ENCODE measurements at places on chromosomes 6 and 20. TPM values are rescaled to one million over a fixed set of nuclear protein-coding genes. Genes with fewer than 3 reads are reported as not detected.
A peak's percentile ranks its signal among the peaks of the same experiment; 100 is the strongest.

DNA sequence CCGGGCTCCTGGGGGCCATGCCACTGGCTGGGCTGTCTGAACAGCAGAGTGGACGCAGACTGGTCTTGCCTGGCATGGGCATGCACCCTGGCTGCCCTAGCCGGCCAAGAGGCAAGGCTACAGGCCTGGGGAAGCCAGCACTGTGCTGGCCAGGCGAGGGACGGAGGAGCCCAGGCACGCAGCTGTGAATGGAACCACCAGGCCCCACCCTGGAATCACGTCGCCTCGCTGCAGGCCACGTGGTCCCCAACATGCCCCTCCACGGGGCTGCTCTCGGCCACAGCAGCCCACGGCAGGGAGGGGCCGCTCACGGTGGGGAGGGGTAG is 4.0 kb downstream of the UCKL1 start:
- DNase-seq: no peak
- peak overlapping the region; percentile 98 for H3K27ac ChIP-seq
- peaks cover 13% of the 10 kb centered on the region for H3K4me1 ChIP-seq
- H3K4me3 ChIP-seq: no peak overlapping the region

DNA sequence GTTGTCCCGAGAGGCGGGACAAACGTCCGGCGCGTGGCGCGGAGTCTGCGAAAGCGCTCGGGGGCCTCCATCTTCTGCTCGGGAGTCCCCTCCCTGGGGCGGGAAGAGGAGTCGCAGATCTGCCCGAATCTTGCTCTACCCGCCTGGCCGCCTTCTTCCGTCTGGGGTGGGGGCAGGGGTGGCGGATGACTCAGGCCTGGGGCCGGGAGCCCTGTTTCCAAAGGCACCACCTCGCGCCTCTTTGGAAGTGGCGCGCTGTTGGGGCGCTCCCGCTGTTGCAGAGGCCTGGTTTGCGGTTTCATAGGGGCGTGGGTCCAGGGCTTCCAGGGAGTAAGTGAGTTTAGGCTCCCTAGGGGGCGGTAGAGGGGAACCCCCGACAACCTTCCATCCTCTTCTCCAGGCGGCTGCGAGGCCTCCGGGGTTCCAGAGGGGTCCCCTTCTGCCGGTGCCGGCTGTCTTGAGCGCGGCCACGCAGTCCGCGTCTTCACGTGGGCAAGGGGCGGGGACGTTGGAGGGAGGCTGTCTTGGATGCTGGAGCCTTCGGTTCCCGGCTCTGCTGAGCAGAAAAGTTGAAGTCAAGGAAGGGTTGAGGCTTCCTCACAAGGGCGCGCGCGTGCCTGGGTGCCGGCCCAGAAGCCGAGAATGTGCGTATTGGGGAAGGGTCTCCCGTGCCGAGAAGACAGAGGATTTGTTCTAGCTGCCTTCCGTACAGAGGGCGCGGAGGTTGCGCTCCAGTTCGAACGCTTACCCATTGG is 2.6 kb upstream of the TFAP2C start:
- peaks cover 7% of the 10 kb centered on the region for H3K27me3 ChIP-seq
- DNase-seq: no peak
- H3K4me3 ChIP-seq: no peak overlapping the region
- H3K36me3 ChIP-seq: no peaks in the 10 kb centered on the region

- DNase-seq: peak; percentile 47
- H3K4me1 ChIP-seq: no peaks in the 10 kb centered on the region
- no peaks in the 10 kb centered on the region for H3K36me3 ChIP-seq
- H3K27ac ChIP-seq: peak overlapping the region; percentile 82
- H3K27me3 ChIP-seq: no peaks in the 10 kb centered on the region
- H3K4me3 ChIP-seq: no peak overlapping the region
Observed at GRCh38 chr20:57959018-57959417, 249.2 kb upstream of the PMEPA1 start.

DNA sequence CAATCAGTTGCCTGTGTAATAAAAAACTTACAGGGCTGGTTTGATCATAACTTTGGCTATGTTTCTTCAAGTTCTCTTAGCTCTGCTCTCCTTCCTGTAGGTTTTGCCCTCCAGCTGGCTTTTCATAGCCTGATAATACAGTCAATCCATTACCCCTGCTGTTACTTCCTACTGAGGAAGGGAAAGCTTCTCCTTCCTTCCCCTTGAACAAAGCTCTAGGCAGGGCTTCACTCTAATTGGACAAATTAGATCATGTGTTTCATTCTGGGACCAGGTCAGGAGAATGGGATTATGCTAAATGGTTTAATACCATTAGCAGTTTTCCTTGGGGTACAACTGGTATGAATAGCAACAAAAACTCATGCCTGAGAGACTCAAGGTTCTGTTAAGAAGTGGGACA is 106.8 kb upstream of the MCHR2 start:
- no peaks in the 10 kb centered on the region for H3K27me3 ChIP-seq
- no peak overlapping the region for H3K27ac ChIP-seq
- DNase-seq: no peak
- H3K4me1 ChIP-seq: no peaks in the 10 kb centered on the region
- H3K4me3 ChIP-seq: no peak overlapping the region

- no peak overlapping the region for H3K27ac ChIP-seq
- no peak for DNase-seq
- H3K4me3 ChIP-seq: no peak overlapping the region
- no peaks in the 10 kb centered on the region for H3K36me3 ChIP-seq
- H3K27me3 ChIP-seq: no peaks in the 10 kb centered on the region
Observed at GRCh38 chr6:152300517-152300916, 336.6 kb downstream of the SYNE1 start.

DNA sequence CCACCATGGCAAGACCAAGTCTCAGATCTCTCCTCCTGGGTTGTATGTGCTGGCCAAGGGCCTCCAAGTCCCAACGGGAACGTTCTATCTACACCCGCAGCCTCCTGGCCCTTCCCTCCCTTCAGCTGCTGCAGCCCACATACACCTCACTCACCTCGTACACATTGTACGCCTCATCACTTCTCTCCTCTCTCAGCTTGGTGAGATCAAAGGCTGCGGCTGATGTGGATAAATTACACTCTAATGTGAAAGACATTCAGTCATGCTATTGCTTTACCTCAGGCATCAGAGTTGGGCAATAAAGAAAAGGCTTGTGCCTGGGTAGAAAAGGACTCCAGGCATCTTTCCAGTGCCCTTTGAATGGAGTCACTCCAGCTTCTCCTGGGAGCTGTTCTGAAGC is 135.3 kb upstream of the FOXQ1 start:
- H3K4me1 ChIP-seq: no peaks in the 10 kb centered on the region
- DNase-seq: no peak
- no peak overlapping the region for H3K4me3 ChIP-seq
- no peaks in the 10 kb centered on the region for H3K36me3 ChIP-seq
- no peak overlapping the region for H3K27ac ChIP-seq
- H3K27me3 ChIP-seq: no peaks in the 10 kb centered on the region

GRCh38 chr6:31193206-31193605 is 22.7 kb upstream of the POU5F1 start:
- H3K4me3 ChIP-seq: no peak overlapping the region
- no peak for DNase-seq
- no peaks in the 10 kb centered on the region for H3K36me3 ChIP-seq
- no peak overlapping the region for H3K27ac ChIP-seq
- no peaks in the 10 kb centered on the region for H3K27me3 ChIP-seq

DNA sequence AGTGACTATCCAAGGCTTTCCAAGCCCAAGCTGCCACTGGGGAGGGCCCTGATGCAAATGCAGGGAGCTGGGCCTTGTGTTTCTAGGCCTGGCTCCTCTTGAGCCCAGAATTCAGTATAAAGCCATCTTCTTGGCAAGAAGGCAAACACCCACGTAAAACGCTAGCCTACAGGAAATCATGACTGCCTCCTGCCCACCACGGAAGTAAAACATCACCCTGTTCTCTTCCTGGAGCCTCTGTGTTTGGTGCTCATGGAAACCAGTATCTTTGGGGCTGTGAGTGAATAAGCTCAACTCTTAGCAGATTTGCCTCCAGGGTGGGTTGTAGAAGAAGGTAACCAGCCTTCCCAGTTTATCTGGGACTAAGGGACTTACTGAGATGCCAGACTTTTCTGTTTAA is 271.0 kb downstream of the ZNF217 start:
- no peak overlapping the region for H3K4me3 ChIP-seq
- H3K27ac ChIP-seq: no peak overlapping the region
- H3K27me3 ChIP-seq: no peaks in the 10 kb centered on the region
- H3K36me3 ChIP-seq: no peaks in the 10 kb centered on the region

DNA sequence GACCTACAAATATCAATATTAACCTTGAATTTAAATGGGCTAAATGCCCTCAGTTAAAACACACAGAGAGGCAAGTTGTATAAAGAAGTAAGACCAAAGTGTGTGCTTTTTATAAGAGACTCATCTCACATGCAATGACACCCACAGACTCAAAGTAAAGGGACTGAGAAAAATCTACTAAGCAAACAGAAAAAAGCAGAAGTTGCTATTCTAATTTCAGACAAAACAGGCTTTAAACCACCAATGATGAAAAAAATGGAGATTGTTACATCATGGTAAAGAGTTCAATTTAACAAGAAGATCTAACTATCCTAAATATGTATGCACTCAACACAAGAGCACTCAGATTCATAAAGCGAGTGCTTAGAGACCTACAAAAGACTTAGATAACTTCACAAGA is 741.9 kb upstream of the MARCKS start:
- H3K27ac ChIP-seq: no peak overlapping the region
- H3K36me3 ChIP-seq: no peaks in the 10 kb centered on the region
- no peaks in the 10 kb centered on the region for H3K4me1 ChIP-seq
- DNase-seq: no peak
- H3K4me3 ChIP-seq: no peak overlapping the region

- H3K36me3 ChIP-seq: no peaks in the 10 kb centered on the region
- H3K27ac ChIP-seq: no peak overlapping the region
- no peaks in the 10 kb centered on the region for H3K27me3 ChIP-seq
- H3K4me1 ChIP-seq: no peaks in the 10 kb centered on the region
- DNase-seq: no peak
Observed at GRCh38 chr6:8947900-8948299, 512.6 kb upstream of the SLC35B3 start.

GRCh38 chr6:148343047-148343782 is 577 bp downstream of the SASH1 start:
- H3K27me3 ChIP-seq: no peaks in the 10 kb centered on the region
- no peaks in the 10 kb centered on the region for H3K4me1 ChIP-seq
- peak overlapping the region; percentile 88 for H3K27ac ChIP-seq
- peak; percentile 30 for DNase-seq

GRCh38 chr6:31740397-31741223 is 805 bp downstream of the MSH5 start:
- no peaks in the 10 kb centered on the region for H3K27me3 ChIP-seq
- no peak for DNase-seq
- no peaks in the 10 kb centered on the region for H3K36me3 ChIP-seq
- H3K27ac ChIP-seq: peak overlapping the region; percentile 80
- H3K4me1 ChIP-seq: no peaks in the 10 kb centered on the region

DNA sequence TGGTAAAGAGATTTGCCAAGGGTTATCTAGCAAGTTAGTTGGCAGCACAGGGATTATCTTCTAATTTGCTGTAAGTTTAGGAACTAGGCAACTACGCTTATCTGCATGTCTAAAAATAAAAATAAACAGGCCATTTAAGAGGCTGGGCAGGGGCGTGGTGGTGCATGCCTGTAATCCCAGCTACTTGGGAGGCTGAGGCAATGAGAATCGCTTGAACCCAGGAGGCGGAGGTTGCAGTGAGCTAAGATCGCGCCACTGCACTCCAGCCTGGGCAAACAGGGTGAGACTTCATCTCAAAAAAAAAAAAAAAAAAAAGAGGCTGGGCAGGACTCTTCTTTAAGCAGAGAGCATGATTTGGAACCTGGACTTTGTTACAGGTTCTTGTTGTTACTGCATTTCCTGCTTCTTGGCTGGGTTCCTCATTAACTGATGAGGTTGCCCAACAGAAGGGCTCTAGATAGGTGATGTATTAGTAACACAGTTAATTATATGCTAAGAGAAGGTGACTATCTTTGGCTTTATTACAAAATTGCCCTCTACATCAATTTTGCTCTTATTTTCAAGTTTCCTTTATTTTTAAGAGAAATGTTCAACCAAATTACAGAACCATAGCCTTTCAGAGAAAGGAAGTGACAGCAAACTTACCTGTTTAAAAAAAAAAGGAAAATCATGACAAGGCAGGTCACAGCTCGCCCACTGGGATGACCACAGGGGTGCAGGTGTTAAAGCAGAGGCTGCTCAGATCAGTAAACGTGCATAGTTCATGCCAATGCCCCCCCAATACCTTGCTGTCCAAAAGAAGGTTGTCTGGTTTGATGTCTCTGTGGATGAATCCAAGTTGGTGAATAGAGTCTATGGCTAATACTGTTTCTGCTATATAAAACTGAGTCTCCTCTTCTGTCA is 32.5 kb downstream of the STK38 start:
- H3K36me3 ChIP-seq: no peaks in the 10 kb centered on the region
- H3K4me3 ChIP-seq: no peak overlapping the region
- no peaks in the 10 kb centered on the region for H3K27me3 ChIP-seq

- no peaks in the 10 kb centered on the region for H3K36me3 ChIP-seq
- H3K4me3 ChIP-seq: no peak overlapping the region
- H3K27me3 ChIP-seq: no peaks in the 10 kb centered on the region
- no peak for DNase-seq
Observed at GRCh38 chr6:24429146-24429545, 26.4 kb downstream of the MRS2 start.

The MOXD1 gene
- total RNA-seq: 27.6 TPM

The FKBP5 gene
- total RNA-seq: 35.1 TPM

The SCRT2 gene
- total RNA-seq: not detected

The LGSN gene
- total RNA-seq: 0.41 TPM

The GGTLC1 gene
- not detected for total RNA-seq
